Anterior cingulate cortex (tissue), 58 donors: ENCODE measurements at places on chromosomes 6 and 20.

DNA sequence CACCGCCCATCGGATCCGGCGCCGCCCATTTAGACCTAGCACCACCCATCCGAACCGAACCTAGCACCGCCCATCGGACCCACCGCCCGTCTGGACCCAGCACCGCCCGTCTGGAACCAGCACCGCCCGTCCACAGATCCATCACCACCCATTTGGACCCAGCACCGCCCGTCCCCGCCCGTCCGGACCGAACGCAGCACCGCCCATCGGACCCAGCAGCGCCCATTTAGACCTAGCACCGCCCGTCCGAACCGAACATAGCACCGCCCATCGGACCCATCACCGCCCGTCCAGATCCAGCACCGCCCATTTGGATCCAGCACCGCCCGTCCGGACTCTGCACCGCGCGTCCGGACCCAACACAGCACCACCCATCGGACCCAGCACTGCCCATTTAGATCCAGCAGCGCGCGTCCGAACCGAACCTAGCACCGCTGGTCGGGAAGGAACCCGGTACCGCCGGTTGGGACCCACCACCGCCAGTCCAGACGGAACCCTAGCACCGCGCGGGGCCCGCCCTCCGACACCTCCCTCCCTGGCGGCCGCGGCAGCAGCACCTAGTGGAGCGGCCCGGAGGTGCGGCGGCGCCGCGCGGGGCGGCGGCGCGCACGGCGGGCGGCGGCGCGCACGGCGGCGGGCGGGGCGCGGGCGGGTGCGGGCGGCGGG lies 348 bp upstream of the AFDN start:
- peak; percentile 41 for DNase-seq

DNA sequence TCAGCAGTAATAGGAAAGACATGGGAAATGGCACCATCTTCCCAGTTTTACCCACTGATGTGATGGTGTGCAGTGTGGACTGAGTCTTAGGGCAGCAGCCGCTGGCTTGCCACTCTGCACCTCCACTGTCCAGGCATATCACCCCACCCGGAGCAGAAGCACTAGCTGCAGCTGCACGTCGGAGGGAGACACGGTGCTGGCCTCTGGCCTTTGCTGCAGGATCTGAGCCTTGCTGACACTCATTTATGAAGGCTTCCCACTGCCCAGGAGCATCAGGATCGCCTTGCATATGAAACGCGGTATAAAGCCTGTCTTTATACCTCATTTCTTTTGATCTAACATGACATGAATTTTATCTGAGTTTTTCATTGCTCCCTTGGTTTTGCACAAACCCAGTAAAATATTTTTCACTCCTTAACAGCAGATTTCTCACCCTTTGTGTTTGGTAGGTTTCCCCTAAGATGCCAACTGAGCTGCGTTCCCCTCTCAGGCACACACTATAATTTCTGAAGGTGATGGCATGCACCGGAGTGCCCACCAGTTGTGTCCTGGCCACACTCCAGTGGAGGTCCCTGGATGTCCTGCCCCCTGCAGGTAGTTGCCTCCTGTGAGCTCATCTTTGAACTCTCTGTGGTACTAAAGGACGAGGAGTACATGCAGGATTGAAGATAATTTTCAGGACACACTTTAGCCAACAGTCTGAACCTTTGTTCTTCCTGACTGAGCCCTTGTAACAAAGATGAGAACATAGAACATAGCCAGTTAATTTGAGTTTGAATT lies 9.0 kb upstream of the EXOC2 start:
- no peak for DNase-seq

GRCh38 chr6:109478222-109478805 lies 4.7 kb downstream of the ZBTB24 start:
- DNase-seq = no peak

GRCh38 chr6:14665827-14666724 lies 548.5 kb downstream of the CD83 start:
- no peak for DNase-seq

GRCh38 chr20:43302936-43303335 lies 113.2 kb upstream of the PTPRT start:
- DNase-seq = no peak

GRCh38 chr6:75855052-75855451 lies 106.0 kb downstream of the MYO6 start:
- no peak for DNase-seq

DNA sequence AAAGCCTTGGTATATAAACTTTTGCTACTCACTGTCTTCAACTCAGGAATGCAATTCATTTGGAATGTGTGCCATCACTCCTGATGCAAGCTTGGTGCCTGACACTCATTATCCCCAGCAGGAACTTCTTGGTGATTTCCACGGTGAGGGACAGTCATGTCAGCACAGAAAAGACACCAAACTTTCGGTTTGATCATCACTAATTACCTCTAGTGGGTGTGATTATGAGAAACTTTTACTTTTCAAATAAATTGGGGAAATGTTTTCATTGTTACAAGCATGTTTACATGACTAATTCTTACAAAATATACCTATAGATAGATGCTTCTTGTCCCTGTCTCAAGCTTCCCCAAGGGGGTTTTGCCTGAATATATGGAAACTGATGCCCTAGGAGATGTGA lies 40.9 kb downstream of the RPP40 start:
- DNase-seq = no peak

- DNase-seq = no peak
Measured at GRCh38 chr6:108744996-108745395, 103.2 kb upstream of the ARMC2 start.
